ENCODE measurements at places on chromosomes 13 and 19.

DNA sequence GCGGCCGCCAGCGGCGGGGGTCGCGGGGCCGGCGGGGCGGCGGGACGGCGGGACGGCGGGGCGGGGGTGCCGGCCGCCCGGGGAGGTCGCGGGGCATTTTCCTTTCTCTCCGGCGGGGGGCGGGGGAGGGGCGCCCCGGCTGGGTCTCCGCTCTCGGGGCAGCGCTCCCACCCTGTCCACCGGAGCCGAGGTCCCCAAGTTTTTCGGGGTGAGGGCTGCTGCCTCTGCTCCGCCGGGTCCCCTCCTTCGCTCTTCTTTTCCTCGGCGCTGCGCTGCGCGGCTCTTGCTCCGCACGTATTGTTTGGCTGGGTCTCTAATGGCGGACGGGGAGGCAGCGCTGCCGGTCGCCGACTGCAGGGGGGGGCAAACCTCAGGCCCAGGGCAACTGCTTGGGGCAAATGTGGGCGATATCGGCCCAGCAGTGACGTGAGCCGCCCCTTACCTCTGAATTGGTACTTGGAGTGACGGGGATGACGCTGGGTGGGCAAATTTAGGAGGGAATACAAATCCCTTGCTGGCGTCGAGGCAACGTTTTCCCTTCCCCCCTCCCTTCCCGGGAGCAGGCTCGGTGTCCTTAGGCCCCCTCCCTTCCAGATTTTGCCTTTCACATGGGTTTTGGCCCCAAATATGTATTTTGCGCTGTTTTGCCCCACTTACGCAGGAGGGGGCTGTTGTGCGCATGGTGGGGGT lies 759 bp downstream of the ZMYM2 start:
- peak; percentile 25 for DNase-seq

- DNase-seq, result no peak
Observed at GRCh38 chr19:588741-589692, 664 bp upstream of the HCN2 start.

- DNase-seq, result no peak
Observed at GRCh38 chr19:44344255-44344654, 12.2 kb downstream of the ZNF112 start.

DNA sequence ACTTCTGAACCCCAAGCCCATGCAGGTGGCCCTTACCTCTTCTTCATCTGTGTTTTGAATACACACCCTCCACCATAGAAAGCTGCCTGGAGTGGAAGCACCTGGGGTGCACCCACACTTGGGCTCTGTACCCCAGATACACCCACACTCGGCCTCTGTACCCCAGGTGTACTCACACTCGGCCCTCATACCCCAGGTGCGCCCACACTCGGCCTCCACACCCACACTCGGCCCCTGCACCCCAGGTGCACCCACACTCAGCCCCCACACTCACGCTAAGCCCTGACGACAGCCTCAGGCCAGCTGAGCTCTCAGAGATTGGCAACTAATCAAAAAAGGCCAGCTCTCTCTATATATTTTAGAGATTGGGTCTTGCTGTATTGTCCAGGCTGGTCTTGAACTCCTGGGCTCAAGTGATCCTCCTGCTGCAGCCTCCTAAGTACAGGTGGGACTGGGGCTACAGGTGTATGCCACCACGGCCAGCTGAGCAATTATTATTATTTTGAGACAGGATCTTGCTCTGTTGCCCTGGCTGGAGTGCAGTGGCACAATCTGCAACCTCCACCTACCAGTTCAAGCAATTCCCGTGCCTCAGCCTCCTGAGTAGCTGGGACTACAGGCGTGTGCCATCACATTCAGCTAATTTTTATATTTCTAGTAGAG lies 68.9 kb downstream of the PEX11G start:
- DNase-seq, result no peak

GRCh38 chr13:69474011-69474685 lies 633.5 kb upstream of the ATXN8OS start:
- no peak for DNase-seq

DNA sequence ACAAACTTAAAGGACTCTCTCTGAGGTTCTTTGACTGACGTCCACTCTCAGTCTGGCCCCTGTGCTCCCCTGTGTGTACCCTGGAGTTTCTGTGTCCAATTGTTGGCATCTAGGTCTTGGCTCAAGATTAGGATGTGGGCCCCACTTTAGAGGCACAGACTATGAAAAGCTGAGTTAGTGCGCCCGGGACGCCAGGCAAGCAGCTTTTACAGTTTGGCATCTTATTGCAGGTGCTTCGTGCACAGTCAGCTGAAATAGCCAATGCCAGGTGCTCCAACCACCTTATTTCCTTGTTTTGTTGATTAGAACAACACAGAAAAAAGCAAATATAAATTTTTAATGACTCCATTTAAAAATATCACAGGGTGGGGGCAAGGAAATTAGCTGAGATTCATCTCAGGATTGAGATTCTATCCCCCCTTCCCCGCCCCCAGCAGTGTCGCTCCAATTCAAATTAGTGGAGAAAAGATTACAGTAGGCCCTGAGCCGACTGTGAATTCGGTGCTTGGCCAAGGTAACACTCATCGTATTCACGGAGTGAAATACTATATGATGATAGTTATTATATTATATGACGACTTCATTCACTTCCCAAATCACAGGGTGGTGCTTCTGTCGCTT lies 4.3 kb downstream of the SOX1 start:
- no peak for DNase-seq
